ENCODE measurements at places on chromosomes 6 and 20.

GRCh38 chr6:149127212-149127611, 190.3 kb upstream of the TAB2 start:
- peak; percentile 37 for DNase-seq

DNA sequence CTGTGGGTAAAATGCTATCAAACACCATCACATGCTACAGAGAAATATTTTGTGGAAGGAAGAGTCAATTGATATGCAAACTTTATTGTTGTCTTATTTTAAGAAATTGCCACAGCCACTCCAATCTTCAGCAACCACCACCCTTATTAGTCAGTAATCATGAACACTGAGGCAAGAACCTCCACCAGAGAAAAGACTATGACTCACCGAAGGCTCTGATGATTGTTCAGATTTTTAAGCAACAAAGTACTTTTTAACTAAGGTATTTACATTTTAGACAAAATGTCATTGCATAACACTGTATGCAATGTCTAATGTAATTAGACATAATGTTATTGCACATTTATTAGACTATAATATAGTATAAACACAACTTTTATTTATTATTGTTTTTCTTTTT, 26.2 kb upstream of the MMP24 start:
- no peak for DNase-seq

DNA sequence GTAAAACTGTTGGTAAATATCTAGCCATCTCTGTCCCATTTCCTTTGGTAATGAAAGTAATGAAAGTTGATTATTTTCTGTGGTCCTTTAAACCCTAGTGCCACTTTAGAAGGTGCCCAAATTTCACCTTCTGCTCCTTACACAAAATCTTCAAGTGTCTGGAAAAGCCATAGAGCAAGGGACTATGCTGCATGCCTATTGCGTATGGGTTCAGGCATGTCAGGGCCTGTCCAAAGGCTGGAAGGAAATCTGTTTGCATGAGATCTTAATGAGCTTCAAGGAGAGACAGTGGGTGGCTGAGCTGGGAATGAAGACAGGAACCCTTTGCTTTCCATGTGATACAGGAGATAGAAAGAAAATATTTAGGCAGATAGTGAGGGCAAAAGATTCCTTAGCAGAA, 66.6 kb upstream of the CCN6 start:
- no peak for DNase-seq

- DNase-seq = no peak
Observed at GRCh38 chr6:127464161-127464880, 5.1 kb upstream of the KIAA0408 start.

- DNase-seq = peak; percentile 41
Observed at GRCh38 chr6:44054721-44055559, 72.3 kb downstream of the MRPL14 start.

DNA sequence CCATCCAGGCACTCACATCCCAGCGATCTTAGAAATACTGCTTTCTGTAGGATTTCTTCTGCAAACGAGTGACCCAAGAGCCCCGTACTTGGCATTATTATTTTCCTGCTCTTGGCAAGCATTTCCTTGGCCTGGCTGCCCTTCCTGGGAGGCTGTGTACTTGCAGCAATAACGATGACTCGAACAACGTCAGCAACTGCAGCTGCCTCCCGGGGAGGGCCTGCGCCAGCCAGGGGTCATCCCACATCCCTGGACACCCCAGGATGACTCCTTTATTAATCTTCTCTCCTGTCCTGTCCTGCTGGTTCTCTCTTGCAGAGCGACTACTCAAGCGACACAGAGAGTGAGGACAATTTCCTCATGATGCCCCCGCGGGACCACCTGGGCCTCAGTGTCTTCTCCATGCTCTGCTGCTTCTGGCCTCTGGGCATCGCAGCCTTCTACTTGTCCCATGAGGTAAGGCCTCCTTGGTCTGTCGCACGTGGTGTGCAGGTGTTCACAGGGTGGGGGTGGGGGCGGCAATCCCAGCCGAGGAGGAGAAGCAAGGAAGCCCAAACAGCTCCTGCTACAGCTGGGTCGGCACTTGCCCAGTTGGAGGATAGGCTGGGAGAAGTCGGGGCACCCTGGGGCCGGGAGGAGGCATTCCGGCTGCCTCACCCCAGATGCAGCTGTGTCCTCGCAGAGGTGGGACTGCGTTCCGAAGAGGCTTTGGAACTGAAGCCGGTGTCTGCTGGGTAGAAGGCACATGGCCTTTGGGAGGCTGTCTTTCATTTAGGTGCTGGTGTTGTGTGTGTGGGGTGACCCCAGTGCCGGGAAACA, 115.3 kb downstream of the SYNDIG1 start:
- no peak for DNase-seq
